ENCODE measurements at places on chromosomes 7 and 10.

GRCh38 chr7:101820703-101821102 lies 3.3 kb downstream of the CUX1 start:
- DNase-seq = no peak

GRCh38 chr7:142799437-142799835 lies 28.7 kb downstream of the PRSS2 start:
- DNase-seq = no peak

DNA sequence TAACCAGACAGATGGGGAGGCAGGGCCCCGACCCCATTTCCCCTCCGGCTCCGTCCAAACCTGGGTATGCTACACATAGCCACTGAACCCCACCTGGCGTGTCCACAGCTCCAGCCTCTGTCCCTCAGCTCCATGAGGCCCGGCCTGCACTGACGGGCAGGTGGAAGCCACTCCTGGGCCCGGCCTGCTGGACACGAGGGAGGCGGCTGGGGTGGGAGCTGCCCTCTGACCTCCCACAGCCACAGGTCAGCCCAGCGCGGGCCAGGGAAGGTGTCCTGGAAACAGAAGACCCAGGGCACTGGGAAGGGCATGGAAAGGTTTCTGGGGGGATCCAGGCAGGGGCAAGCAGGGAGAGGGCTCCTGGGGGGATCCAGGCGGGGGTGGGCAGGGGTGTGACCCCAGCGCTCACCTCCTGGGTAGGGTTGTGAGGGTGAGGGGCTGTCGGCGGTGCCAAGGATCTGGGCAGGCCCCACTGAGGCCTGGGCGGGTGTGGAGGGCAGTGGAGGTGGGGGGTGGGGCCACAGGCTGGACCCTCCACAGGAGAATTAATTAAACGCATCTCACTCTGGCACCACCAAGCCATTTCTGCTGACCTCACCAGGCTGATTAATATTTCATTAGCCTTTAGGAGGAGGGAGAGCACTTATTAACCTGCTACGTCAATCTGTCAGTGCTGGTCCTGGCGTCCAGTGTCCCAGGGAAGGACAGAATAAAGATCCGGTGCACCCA lies 108.9 kb downstream of the UNCX start:
- DNase-seq = no peak

DNA sequence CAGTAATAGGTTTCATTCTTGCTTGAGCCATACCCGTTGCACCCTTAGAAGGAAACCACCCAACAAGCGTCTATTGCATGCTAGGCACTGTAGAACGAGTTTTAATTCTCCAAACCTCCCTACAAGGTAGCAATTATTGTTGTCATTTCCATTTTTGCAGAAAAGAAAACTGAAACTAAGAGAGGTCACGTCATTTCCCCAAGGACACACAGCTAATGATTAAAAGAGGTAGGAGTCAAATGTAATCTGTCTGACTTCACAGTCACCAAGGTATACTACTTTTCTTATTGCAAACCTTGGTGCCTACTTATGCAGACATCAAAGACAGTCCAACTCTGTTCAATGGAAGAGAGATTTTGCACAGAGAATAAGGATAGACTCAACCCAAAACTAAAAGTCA lies 49.1 kb upstream of the C1QL3 start:
- DNase-seq = no peak

GRCh38 chr7:33563651-33564050 lies 341.7 kb upstream of the BMPER start:
- DNase-seq = no peak

GRCh38 chr10:111057006-111057405 lies 19.8 kb upstream of the ADRA2A start:
- no peak for DNase-seq

GRCh38 chr7:78438433-78438832 lies 639.9 kb downstream of the PHTF2 start:
- DNase-seq = no peak

- DNase-seq = no peak
Measured at GRCh38 chr7:27873981-27874957, 134.3 kb downstream of the TAX1BP1 start.

DNA sequence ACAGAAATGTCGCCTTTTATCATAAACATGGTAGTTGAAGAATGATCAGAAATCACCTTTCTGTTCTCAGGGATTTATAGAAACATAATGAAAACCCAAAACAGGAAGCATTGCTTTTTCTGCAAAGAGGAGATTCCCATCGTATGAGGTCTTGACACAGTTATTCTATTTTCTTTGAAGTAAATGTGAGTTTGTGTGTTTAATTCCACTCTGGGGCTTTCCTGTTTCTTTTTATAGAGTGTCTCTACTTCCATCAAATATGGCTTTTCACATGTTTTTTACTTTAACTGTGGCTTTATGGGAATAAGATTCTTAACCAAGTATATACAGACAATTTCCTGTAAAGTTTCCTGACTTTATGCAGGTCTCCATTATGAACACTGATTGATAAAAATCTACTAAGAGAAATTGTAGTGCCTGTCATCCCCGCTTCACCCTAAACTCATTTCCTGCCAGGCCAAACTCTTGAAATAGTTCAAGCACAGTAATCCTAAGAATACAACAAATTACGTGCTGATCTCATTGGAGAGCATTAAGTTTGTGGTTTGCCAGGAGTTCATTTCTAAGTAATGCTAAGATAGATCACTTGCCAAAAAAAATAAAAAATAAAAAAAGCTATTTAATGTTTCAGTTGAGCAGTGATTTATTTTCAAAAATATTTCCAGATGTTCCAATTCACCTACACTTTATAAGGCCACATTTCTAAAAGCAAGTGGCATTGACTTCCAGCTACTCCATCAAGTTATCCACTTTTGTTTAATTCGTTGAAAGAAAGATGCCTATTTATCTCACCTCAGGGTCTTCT lies 52.2 kb upstream of the SEC61G start:
- no peak for DNase-seq

- DNase-seq = no peak
Measured at GRCh38 chr7:111424768-111425167, 137.5 kb downstream of the IMMP2L start.

DNA sequence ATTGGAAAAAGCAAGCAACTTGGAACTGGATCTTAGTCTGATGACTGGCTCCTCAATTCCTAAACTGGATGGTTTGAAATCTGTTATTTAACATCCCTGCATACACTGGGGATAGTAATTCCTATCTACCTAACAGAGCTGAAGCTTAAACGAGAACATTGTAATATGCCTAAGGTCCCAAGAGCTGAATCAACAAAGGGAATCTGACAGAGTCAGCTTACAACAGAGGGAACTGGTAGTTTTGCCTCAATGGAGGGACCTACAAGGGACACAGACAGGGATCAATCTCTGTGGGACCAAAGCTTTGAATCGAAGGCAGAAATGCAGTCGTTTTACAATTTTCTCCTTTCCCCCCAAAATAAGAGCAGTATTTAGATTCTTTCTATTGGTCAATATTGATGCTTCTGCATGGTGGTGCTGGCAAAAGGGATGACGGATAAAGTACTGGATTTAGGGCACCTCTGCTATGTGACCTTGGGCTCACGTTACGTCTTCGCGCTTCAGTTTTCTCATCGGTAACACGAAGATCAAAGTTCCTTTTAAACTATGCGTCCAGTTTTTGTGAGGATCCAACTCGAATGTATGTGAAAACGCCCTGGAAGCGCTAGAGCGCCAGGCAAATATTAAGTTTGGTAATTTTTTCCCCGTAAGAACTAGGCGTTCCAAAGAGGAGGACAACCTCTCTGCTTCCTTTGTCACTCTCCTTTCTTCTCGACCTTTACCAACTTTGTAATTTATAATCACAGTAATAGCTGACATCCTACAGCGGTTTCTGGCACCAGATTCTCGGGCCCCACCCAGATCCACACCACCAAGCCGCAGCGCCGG lies 1.1 kb downstream of the ACTR1A start:
- DNase-seq = no peak

DNA sequence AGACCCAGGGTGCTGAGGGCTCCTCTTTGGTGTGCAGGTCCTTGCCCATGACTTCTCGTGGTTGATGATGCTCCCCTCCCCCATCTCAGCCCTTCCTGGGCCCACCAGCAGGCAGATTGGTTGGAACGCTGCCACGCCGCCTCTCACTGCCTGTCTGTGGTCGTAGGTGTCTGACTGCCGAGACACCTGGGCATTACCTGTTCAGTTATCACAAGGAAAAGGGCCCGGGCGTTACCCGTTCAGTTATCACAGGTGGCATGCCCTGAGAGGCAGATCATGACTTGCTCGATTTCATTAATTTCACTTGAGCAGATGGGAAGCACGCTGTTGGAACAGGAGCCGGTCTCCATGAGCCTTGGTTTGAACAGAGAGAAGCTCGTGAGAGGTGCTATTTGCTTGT lies 42.5 kb downstream of the TACR2 start:
- DNase-seq = no peak

DNA sequence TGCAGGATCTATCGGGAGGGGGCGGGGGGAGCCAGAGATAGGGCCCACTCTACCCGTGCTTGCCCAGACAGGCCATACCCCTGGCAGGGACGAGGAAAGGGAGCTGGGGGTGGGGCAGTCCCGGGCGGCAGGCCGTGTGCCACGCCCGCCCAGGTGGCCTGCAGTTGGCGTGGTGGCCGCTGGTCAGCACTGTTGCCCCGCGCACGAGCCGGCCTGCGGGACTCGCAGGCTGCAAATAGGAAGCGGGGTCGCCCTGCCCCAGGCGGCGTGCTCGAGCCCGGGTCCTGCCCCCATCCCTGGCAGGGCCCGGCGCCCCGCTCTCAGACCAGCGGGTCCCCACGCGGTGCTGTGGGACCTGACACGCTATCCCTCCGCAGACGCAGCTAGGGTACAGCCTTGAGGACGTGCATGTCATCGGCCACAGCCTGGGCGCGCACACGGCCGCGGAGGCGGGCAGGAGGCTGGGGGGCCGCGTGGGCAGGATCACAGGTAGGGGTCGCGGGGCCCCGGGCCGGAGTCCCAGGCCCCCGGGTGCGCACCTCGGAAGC lies 6.7 kb downstream of the PNLIPRP2 start:
- peak; percentile 25 for DNase-seq

DNA sequence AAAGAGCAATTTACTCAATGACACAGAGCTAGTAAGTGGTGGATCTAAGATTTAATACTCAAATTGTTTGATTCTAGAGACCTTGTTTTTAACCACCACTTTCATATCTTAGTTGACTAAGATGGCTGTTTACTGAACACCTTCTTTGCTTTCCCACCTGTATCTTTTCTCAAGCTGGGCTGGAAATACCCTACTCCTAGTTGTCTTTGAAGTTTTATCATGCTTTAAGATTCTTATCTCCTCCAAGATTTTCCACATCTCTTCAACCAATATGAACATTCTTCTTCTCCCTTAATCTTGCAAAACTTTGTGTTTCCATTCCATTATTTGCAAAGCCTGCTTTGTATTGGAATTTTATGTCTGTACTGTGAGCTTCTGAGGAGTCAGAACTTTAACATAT lies 157.9 kb downstream of the NXPH1 start:
- no peak for DNase-seq

- DNase-seq = no peak
Measured at GRCh38 chr7:114342431-114343179, 72.0 kb upstream of the FOXP2 start.

Measured in BE2C (cell line).